ENCODE measurements at places on chromosomes 1 and 21.

- no peak for DNase-seq
Observed at GRCh38 chr1:45802343-45803298, 791 bp upstream of the MAST2 start.

- no peak for DNase-seq
Observed at GRCh38 chr1:226453015-226453704, 45.3 kb upstream of the PARP1 start.

DNA sequence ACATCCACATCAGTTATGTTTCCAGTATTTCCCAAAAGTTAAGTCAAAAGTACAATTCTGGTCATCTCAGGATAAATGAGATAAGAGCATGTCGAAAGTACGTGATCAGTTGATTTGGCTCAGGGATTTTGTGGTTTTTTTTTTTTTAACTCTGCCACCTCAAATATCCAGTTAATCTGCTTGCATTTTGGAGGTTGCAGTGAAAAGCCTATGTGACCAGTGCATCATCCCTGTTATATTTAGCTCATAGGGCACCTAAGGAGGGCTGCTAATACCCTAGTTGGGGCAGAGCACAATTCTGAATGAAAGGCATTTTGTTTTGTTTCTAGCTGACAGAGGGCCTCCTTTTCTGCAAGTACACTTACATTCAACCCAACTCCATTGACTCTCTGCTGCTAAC is 31.7 kb upstream of the RGS16 start:
- no peak for DNase-seq

DNA sequence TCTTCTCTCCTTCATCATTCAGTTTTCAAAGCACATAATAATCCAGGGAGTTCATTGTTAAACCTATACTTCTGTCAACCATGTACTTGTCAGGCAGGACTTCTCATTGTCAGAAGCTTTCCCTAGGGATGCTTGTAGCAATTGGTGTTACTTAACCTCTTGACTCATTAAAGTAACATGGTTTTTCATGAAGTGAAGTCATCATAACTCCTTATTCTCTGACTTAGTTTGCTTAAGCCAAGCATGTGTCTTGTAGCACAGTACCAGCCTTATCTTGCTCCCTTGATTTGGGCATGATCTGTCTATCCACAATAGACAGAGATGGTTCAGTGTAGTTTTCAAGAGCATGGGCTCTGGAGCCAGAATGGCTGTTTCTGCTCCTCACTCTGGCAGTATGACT is 45.3 kb downstream of the LRIG2 start:
- DNase-seq: no peak

DNA sequence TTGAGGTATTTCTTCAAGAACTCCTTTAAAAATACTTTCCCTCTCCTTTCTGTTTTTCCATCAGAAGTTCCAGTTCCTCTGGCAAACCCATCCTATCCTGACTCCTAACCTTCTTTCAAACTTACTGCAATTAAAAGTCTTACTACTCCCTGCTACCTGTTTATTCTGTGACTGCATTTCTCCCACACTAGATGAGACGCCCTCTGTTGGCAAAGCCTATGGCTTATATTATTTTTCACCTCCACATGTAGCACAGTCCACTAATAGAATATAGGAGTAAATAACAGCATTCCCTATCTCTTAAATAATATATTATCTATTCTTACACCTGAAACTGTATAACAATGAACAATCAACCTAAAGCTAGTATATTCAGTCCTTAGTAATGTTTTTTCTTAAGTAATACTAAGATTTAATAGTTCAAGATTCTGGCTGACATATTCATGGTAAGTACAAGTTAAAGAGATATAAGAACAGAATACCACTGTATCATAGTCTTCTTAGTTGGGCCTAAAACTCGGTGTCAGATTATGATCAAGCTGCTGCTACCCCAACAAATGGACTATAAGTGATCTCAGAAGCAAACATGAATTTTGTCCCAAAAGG is 54.8 kb downstream of the RAB3GAP2 start:
- DNase-seq: no peak

DNA sequence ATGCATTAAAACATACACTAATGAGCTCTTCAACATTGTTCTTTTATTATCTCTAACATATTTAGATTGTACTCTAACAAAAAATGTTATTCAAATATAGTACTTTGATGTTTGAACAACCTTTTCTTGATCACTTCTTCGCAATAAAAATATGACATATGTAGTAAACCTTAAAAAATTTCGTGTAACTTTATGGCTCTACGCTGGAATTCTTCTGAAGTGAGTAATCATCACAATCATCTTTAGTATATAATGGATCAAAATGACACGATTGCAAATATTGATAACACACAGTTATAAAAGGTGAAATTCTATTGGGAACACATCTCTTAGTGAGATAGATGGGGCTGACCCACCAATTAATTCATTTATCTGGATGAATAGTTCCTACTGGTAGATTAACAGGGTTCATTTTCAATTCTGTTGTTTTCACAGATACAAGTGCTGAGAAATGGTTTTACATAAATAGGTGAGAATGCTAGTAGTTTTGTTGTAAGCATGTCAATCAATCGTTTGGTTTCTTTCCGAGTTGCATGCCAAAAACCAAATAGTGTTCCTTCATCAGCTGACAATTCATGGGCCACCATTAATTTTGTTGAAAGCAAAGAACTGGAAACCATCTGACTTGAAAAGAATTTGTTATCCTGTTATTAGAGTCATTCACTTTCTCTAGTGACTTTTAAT is 1.5 kb upstream of the ZMPSTE24 start:
- DNase-seq: no peak

DNA sequence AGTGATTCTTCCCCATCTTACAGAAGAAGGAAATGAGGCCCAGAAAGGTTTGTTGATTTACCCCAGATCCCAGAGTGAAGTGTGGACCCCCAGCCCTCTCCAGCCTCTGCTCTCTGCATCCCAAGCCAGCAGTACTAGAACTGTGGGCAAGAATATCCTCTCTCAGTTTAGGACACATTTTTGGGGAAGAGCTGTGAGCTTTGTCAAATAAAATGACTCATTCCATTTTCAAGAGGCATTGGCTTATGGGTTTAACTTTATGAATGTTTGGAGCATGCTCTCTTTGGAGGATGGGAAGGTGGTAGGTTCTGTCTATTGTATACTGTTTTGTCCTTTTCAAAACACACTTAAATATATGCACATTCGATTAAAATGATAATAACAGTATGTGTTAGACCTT is 70.6 kb upstream of the CNTN2 start:
- DNase-seq: no peak
